ENCODE measurements at places on chromosomes 12 and 14.

GRCh38 chr12:110312581-110313360 lies 31.7 kb downstream of the ATP2A2 start:
- no peak for DNase-seq

GRCh38 chr14:26595926-26596542 lies 1.8 kb downstream of the NOVA1 start:
- DNase-seq = no peak

DNA sequence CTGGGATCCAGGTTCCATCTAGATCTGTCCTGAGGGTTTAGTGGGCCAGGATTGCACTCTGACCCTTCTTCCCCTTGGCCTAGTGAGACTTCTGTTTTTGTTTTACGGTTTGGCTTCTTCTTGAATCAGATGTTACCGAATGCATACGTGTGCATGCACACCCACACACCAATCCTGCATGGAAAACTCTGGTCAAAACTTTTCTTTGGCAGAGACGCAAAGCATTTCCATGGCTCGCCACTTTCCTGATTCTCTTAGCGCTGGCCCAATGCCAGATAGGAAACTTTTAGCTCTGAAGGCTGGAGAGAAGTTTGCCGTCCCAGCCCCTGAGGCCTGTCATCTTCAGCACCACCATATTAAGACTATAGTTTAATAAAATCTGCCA lies 67.4 kb upstream of the ACTN1 start:
- no peak for DNase-seq

DNA sequence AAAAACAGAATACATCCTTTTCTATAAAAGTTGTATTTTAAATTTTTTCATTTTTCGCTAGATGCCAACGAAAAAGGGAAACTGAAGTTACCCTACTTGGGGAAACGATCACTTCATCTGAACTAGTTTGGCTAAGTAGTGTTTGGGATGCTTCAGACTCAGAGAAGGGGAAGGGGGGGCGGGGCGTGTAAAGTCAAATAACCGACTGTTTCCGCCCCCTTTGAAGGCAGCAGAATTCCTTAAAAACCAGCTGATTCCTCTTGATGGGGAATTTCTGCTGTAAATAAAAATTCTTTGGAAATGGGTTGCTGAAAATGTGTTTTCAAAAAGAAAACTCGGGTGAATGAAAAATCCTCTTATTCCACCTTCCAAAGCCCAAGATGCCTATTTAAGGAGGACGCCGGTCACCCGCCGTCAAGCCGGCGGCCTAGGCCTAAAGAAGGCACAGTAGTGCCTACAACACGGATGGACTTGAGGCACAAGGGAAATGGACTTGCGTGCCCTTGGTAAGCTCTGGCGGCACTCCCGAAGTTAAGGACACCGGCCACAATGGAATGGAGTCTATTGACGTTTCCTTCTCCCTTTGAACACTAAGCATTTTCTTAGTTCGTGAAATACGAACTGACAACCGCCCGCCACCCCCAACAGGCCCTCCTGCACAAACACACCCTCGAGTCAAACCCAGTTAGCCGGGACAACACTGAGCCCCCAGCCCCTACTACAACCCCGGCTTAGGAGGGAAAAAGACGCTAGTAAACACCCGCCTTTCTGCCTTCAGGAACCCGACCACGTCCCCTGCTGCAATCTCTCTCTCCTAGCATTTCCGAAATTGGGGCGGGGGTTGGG lies 1.9 kb downstream of the ATXN2 start:
- peak; percentile 70 for DNase-seq

GRCh38 chr14:69713209-69713781 lies 53.6 kb upstream of the SRSF5 start:
- no peak for DNase-seq

DNA sequence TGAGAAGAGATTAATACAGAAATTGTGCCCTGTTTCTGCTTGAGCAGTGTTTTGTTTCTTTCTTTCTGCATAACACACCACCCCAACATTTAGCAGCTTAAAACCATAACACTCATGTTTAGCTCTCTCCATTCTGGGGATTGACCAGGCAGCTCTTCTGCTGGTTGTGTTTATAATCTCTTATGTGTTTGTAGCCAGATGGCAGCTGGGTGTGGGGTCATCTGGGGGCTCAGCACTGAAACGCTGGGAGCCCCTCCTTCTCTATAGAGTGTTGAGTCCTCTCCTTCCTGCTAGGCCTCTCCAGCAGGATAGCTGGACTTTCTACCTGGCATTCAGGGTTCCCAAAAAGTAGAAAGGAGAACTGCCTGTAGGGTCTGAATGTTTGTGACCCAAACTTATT lies 270.6 kb downstream of the TTC8 start:
- no peak for DNase-seq

DNA sequence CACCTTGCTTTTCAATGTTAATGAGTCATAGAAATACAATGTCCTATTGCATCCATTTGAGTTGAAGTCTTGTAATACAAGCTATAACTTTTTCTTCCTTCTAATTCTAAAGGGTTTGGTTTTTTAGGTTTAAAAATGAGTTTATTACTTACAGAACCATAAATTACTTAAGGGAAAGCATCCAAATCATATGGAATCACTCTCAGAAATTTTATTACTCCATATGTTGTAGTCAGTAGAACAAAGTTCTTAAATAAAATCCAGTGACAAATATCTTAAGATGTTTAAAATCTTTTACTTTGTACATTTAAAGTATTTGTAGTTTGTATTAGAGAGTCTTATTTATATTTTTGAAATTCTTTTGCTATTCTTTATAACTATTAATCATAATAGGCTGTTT lies 253.2 kb downstream of the IPO8 start:
- no peak for DNase-seq

GRCh38 chr14:97039717-97040363 lies 242.7 kb downstream of the VRK1 start:
- DNase-seq = no peak

- no peak for DNase-seq
These were observed 36.3 kb downstream of the DTX1 start for GRCh38 chr12:113092607-113093408.

DNA sequence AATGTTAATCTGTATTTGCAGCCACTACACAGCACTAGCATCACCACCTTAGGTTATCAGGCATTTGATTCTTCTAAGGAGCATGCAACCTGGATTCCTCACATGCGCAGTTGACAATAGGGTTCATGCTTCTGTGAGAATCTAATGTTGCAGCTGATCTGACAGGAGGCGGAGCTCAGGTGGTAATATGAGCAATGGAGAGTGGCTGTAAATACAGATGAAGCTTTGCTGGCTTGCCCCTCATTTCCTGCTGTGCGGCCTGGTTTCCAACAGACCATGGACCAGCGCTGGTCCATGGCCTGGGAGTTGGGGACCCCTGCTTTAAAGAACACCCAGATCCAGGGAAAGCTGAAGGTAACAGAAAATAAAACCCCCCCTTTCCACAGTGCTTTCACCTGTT lies 51.0 kb downstream of the TMX1 start:
- no peak for DNase-seq

DNA sequence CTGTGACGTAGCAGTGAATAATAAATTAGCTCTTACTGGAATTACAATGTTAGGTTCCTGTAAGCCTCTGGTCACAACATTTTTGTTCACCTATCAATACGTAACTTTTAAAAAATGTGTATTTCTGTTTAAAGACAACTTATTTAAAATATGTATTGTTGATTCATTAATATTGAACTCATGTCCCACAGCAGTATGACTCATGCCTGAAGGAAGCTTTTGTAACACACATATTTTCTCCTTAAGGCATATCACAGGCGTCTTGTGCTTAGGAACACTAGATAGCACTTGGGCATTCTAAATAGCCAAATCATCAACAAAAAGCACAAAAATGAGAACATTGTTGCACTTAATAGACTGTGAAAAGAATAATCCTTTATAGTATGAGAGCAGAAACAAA lies 92.5 kb downstream of the GPHN start:
- no peak for DNase-seq
